NCI-H1048 (cell line): ENCODE measurements at places on chromosomes 5 and 9.

DNA sequence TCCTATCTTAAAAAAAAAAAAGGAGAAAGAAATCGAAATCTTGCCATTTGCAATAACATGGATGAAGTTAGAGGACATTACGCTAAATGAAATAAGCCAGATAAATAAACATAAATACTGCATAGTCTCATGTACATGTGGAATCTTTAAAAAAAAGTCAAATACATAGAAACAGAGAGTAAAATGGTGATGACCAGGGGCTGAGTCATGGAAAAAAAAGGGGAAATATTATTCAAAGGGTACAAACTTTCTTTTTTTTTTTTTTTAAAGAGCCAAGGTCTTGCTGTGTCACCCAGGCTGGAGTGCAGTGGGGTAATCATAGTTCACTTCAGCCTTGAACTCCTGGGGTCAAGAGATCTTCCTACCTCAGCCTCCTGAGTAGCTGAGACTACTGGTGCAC lies 310.1 kb downstream of the ZNF608 start:
- no peak for DNase-seq

DNA sequence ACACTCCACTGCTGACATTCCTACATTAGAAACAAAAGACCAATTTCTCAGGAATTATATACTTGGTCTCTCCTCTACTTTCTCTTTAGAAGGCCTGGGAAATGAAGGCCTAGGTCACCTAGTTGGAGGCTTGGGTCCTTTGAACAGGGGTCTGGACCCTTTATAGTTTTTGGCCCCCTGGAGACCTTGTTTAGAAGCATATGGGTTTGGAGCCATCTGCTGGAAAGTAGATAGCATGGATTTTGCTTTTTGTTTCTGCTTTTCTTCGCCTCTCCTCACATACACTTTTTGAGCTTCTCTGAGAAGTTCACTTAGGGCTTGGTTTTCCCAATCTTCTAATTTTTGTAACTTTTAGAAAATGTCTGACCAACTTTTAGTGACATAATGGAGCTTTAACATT lies 67.1 kb upstream of the CDK20 start:
- DNase-seq = no peak

DNA sequence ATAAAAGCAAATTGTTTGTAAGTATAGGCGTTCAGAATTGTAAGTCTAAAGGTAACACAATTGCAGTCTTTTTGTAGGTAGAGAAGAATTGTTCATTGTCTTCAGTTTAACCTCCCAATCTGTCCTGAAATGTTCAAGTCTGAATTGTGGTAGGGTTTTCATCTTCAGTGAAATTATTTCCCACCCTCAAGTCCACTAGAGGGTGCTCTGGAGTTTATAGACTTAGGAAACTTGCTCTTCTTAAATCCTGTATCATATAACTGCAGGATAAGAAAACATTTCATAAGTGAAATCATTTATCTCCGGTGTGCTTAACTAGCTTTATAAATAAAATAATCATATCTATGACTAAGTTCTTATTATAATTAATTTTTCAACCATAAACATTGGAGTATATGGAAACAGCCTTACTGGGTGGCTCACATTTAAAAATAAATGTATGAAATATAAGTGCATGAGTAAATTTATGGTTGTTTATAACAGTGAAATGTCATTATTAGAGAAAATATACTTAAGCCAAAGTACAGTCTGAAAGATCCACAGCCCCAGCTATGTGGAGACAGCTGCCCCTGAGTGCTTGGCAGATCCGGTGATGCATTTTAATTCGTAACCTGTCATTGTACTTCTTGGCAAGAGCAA lies 182.4 kb upstream of the OTULINL start:
- DNase-seq = no peak

- DNase-seq = no peak
Measured at GRCh38 chr9:10041726-10042229, 571.0 kb downstream of the PTPRD start.

- DNase-seq = no peak
Measured at GRCh38 chr5:91219803-91220371, 163.2 kb downstream of the ARRDC3 start.

DNA sequence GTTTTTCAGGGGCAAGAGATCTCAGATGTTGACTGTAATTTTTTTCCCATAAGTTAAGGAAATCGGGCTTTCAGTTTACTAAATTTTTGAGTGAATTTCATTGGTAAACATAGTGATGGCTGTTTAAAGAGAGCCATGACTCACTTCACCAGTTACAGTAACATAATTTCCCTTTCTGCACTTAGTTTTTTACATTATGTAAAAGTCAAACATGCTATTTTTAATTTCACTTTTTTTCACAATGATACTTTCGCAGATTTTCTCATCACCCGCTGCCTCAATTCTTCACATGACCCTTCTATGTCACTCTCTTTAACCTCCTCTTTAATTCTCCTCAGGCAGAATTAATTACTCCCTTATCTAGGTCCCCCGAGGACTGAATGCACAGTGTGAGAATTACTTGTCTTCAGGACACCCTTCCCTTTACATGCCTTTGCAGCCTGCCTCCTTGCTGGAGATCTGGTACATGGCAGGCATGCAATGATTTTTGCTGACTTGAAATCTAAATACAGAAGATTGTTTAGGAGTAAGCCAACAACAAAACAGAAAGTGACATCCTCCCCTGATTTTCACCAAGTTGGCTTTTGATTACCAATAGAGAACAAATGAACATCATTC lies 217.5 kb upstream of the S1PR3 start:
- no peak for DNase-seq

DNA sequence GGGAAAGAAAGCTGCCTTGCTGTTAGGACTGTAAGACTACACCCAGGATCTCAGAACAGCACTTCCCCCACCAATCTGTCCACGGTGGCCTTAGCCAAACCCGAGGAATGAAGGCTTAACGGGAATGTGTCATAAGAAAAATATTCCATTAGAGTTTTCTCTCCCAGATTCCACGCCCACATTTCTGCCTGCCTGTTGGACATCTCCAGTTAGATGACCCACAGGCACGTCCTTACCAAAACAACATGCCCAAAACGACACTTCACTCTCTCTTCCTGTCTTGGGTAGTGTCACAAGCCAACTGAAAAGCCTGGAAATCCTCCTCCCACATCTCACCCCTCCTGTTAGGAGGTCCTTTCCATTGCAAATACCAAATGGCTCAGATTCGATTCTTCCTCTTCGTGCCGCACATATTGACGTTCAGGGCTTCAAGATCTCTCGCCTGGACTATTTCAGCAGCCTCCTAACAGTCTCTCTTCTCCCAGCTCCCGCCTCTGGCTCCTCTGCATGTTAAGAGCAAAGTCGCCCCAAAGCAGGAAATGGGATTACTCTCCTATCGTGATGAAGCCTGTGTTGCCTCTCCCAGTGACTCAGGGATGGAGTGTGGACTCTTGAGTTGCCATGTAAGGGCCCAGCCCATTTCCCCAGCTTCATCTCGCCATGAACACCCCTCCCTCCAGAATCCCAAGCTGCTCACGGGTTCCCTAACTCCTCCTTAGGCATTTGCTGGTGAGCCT lies 159.3 kb downstream of the NR3C1 start:
- DNase-seq = no peak

- DNase-seq = peak; percentile 13
Measured at GRCh38 chr5:112346411-112347044, 72.5 kb downstream of the EPB41L4A start.

DNA sequence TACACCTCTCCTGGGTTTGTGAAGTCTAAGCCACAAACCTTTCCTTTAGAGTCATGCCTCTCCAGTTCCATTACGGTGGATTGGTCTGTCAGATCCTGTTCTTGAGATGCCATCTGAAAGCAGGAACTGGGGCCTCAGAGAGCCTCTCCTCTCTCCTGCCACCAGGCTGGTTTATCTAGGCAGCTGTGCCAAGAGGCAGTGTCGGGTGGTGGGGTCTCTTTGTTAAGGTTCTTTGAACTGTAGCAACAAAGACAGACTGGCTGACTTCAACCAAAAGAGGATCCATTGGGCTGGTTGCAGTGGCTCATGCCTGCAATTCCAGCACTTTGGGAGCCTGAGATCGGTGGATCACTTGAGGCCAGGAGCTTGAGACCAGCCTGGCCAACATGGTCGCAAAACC lies 66.0 kb upstream of the ANGPTL2 start:
- DNase-seq = no peak

- no peak for DNase-seq
Measured at GRCh38 chr5:158660726-158661125, 439.0 kb downstream of the EBF1 start.

DNA sequence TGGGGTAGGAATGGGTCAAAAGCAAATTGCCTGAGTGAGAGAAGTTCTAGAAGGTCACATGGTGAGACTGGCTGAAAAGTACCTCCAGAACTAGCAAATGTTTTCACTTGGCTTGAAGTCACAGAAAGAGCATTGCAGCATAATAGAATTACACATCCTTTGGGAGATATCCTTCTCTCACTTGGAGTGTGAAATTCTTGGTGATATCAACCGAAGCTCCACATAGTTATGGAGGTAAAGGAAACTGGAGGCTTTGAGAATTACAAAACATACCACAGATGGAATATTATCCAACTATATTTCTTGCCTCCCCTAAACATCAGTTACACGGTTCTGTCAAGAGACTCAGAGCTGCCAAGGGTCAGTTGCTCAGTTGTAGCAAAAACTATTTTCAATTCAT lies 182.4 kb downstream of the SEMA5A start:
- no peak for DNase-seq

DNA sequence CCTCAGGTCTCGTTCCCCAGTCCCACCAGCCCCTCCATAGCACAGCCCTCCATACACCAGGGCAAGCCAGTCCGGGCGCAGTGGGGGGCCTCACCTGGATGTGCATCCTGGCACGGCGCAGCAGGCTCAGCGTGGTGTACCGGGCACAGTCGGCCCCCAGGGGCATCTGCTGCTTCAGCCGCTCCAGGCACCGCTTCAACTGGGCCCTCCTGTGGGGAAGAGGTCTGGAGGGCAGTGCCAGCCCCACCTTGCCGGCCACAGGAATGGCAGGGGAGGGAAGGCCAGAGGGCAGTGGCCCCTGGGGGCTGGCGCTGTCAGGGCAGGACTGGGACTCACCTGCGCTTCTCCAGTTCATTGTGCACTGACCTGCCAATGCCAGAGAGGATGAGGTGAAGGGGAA lies 1.4 kb downstream of the MXD3 start:
- no peak for DNase-seq

GRCh38 chr5:178468196-178468685 lies 122.0 kb downstream of the COL23A1 start:
- DNase-seq = no peak

DNA sequence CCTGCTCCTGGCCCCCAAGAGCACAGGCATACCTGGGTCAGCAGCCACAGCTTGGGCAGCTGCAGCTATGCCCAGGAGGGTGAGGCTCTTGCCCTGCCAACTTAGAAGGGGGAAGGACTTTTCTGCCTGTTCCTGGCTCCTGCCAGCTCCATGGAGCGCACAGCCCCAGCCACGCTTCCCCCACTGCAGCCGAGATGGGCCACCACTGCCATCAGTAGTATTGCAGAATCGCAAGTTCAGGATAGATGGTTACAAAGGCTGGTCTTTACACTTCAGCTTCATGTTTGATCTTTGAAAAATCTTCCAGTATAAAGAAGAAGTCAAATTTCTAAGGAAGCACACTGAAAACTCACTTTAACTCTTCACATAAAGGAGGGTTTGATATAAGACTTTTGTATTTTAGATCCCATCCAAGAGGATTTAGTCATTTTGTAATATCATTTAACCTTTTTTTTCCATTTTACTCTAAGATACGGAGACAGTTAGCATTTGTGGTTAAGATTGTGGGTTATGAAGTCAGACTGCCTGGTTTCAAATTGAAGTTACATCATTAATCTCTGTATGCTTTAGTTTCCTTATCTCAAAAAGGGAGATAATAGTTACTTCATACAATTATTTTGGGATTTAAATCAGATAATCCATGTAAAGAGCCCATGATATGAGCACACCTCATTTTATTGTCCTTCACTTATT lies 81.8 kb downstream of the NLN start:
- no peak for DNase-seq

DNA sequence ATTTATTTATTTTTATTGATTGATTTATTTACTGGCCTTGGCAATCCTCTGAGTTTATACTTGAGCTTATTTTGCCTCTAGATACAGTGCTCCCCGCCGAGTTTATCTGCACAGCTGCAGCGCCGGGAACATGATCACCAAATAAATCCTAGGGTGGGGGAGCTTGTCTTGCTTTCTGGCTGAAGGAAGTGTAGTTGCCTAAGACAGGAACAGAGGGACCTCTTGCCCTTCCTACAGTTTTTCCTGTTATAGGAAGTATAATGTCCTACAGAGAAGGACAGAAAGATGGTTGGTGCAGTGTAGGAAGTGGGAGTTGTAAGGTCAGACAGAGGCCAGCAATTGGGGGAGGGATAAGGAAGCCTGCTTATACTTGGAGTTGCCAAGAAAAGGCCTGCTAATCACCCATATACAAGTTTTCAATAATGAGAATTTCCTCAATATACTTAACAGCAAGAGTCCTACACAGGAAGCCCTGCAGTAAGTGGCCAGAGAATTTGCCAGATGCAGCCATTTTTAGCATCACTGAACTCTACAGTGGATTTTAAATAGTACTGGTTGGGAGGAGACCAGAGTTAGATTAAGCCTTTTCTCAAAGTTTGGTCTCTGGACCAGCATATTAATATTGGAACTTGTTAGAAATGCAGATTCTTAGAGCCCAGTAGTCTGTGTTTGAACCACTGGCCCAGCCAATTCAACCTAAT lies 7.7 kb downstream of the AOPEP start:
- DNase-seq = no peak

DNA sequence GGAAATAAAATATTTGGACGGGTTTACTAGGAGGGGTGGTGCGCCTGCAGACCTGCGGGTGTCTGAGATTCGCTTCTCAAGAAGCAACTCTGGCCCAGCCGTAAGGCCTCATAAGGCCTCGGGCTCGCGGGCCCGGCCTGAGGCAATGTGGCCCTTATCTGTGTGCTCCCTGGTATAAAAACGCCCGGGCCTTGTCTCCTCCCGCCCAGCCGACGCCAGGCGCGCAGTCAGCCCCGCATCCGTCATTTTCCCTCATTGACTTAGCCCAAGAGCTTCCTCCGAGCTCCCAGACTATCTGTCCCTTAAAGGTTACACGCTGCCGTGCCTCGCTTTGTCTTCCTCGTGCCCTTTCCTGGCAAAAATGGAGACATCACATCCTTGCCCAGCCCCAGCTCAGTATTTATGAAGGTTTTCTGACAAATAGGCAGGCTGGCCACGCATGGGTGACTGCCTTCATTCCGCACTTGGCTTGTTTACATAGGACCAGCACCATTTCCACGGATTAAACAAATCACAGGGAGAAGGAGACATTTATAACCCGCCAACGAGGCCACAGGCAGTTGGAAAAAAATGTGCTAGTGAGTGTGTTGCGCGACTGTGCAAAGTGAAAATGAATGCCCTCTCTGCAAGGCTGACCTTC lies 74.5 kb upstream of the TBCA start:
- DNase-seq = no peak

DNA sequence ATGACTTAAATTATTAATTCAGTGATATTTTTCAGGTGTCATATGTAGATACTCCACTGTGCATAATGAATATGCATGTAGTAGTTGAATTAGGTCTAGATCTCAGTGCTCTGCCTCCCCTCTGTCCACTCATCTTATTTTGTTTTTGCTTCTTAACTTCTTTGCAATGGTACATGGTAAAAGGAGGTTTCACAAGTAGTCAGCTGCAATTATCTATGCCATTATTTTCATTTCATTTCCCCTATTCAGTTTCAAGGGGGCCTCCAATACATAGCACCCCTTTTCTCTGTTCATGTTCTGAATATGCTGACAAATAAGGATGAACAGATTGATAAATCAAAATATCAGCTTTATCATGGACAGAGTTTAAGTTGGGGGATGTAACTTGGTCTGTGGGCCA lies 511.6 kb upstream of the ZNF608 start:
- DNase-seq = no peak
